ENCODE measurements at places on chromosomes 11 and 22. TPM values are rescaled to one million over a fixed set of nuclear protein-coding genes. Genes with fewer than 3 reads are reported as not detected.

The NAALADL1 gene
- 12.4 TPM for total RNA-seq

The DNAJB7 gene
- not detected for total RNA-seq

The IGLL1 gene
- 0.28 TPM for total RNA-seq

The MUC6 gene
- 0.92 TPM for total RNA-seq

The CCDC34 gene
- total RNA-seq, result 4.0 TPM

The TEX12 gene
- total RNA-seq, result 0.74 TPM

The SEC14L6 gene
- total RNA-seq, result 3.8 TPM

The CHST1 gene
- 1.8 TPM for total RNA-seq

The MS4A15 gene
- total RNA-seq, result not detected

The CSTF3 gene
- total RNA-seq, result 31.4 TPM

The SCN4B gene
- total RNA-seq, result 5.2 TPM
